ENCODE measurements at places on chromosomes 13 and 19.
A peak's percentile ranks its signal among the peaks of the same experiment; 100 is the strongest.

GRCh38 chr19:292951-293350, 1.7 kb upstream of the PLPP2 start:
- DNase-seq: no peak

DNA sequence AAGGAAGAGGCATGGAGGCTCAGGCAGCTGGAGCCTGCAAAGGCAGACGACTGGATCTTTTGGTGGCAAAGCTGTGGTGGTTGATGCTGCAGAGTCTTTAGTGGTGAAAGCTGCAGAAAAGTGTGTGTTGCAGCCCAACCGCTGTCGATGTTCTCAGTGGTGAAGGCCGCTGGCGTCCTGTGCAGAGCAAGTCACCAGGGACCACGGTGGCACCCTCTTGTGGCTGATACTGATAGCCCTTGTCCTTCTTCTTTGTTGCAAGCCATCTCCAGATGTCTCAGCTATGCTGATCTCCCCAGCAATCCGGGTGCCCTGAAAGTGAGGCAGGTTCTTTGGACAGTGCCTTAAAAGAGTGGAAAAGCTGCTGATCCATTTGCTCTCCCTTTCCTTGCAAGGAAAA, 610.9 kb upstream of the PCDH9 start:
- no peak for DNase-seq

GRCh38 chr19:37078717-37079032, 442 bp downstream of the ZNF420 start:
- no peak for DNase-seq

DNA sequence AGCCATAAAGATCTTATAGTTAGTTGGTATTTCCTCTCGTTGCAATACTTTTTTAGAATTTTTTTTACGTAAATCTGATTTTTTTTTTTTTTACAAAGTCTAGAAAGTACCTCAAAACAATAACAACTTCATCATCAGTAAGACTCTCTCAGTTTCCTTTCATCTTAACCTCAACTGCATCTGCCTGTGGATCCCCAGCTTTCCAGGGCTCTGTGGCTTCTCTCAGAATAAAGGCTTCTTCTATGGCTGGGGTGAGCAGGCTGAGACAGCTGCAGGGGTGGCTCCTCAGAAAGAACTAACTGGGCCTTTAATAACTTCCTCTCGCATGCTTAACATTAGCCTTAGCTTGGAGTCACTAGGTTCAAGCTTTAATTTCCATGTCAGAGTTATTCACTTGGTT, 4.2 kb downstream of the ZNF506 start:
- DNase-seq: peak; percentile 30

- no peak for DNase-seq
These were observed at the start of gene SSC5D for GRCh38 chr19:55487924-55488687. SSC5D (plus strand) TSS chr19:55488436; CDS start chr19:55488590, 154 bp downstream.

DNA sequence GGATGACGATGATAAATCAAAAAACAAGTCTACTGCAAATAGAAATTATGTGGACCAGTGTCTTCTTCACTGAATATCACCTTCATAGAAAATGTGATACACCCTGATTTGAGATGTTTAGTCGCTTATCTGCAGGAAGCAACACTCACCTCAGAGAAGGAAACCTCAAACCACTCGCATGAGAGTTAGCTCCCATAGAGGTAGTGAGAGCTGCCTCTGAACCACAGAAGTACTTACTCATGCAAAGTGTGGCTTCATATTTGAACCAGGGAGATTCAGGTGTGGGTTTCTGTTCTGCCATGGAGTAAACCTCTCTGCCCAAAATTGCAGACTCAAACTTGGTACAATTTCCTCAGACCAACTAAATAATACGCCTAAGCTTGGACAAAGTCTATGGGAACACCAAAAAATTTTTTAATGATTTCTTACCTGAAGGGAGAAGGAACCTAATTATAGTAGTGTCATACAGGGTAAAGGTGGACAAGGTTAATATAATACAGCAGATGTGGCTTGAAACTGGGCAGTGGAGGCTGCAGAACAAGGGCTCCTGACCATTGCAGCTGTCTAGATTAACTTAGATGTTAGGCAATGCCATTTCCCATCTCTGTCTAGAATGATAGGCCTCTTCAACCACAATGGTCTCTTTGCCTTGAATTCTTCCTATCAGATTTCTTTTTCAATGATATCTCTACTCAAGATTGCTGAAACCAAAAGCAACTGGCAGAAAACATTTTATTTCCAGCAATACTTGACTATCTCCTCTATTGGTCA, 29.6 kb upstream of the RCBTB2 start:
- peak; percentile 43 for DNase-seq

GRCh38 chr19:10764340-10764894, 46.5 kb downstream of the DNM2 start:
- no peak for DNase-seq

- DNase-seq: no peak
These were observed 92.9 kb downstream of the PCDH9 start for GRCh38 chr13:67137044-67137735.

- no peak for DNase-seq
These were observed 7.2 kb downstream of the ATP8A2 start for GRCh38 chr13:25379011-25379410.

GRCh38 chr19:20287070-20287469, 120.1 kb downstream of the ZNF486 start:
- DNase-seq: no peak

GRCh38 chr13:98187155-98187964, 10.3 kb upstream of the RNF113B start:
- no peak for DNase-seq

DNA sequence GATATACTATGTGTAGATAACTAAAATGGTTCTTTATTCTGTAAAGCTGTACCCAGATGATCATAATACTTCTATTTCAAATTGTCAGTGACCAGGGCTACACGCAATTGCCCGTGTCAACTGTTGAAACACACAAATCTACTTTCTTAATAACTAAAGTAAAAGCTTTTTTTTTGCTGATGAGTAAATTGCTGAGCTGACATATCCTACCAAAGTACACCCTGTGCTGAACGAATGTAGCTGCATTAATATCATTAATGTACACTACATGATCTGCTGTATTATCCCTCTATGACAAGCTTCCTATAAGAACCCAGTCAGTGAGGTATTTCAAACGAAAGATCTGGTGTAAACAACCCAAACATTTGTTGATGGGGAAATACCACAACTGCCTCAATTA, 827.2 kb upstream of the ATXN8OS start:
- DNase-seq: no peak

- no peak for DNase-seq
These were observed 7.0 kb upstream of the MYDGF start for GRCh38 chr19:4676955-4677731.

GRCh38 chr19:13553880-13554400, 47.7 kb upstream of the CACNA1A start:
- DNase-seq: no peak

DNA sequence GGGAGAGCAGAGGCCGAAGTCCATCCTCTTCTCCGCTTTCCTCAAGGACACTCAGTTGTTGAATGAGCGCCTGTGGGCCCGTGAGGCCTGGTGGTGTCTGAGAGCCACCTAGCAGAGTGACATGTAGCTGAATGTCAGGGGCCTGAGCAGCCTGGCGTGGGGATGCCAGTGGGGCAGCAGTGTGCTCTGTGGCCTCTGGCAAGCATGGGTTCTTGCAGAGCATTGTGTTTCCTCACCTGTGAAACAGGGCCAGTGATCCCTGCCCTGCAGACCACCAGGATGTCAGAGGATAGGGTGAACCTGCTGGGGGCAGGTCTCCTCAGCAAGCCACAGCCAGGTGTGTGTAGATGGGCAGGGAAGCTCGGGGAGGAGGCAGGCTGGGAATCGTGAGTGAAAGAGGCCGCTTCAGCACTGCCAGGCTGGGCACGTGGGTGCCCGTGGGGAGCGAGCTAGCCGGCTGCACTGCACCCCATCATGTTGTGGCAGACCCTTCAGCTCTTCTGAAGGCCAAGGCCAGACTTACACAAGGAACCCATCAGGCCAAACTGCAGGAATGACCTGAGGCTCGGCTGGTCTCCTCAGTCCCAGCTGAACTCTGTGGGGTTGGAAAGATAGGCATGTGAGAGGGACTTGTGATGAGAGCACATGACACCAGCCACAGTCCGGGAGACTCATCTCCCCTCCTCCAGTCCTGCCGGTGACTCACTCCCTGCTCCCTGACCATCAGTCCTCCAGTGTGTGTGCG, 5.0 kb downstream of the PPP1R37 start:
- DNase-seq: no peak

Measured in stimulated activated CD8-positive, alpha-beta memory T cell treated with anti-CD3 and anti-CD28 coated beads, Interleukin-2, amount 100 ng/mL, for 1 hour (primary cell).